ENCODE measurements at places on chromosomes 1 and 21. TPM values are rescaled to one million over a fixed set of nuclear protein-coding genes. Genes with fewer than 3 reads are reported as not detected.

Gene SOAT1
- 75.6 TPM for total RNA-seq

Gene SNRNP40
- 46.5 TPM for total RNA-seq

Gene CELA2B
- not detected for total RNA-seq

Gene LMNA
- total RNA-seq: 425 TPM

Gene HDAC1
- total RNA-seq: 61.8 TPM

Gene CHIA
- 2.6 TPM for total RNA-seq

Gene RHD
- total RNA-seq: 0.44 TPM

Gene DFFB
- 5.4 TPM for total RNA-seq

Gene DISP1
- total RNA-seq: 23.9 TPM

Gene ACTN2
- total RNA-seq: 1.7 TPM

Gene PYGO2
- 30.9 TPM for total RNA-seq

Gene SCNM1
- total RNA-seq: 29.7 TPM

Gene ANXA9
- 1.1 TPM for total RNA-seq

Gene C1orf141
- total RNA-seq: 0.45 TPM

Gene CAPN9
- total RNA-seq: 5.0 TPM

Gene OR6N1
- total RNA-seq: 0.26 TPM

Gene C1orf21
- total RNA-seq: 52.5 TPM

Gene FOXO6
- total RNA-seq: 0.63 TPM

Gene IGSF9
- 3.0 TPM for total RNA-seq

All from left lung (tissue), 14 donors.